Renal cortical epithelial cell (primary cell): ENCODE measurements at places on chromosomes 5 and 9. TPM values are rescaled to one million over a fixed set of nuclear protein-coding genes. Genes with fewer than 3 reads are reported as not detected.

Gene OLFML2A
- 2.1 and 6.6 TPM in 2 replicates for total RNA-seq

Gene BHMT2
- total RNA-seq: 20.3 and 34.6 TPM in 2 replicates

Gene SREK1IP1
- 21.8 and 25.9 TPM in 2 replicates for total RNA-seq

Gene FRMD3
- total RNA-seq: 1.0 and 3.5 TPM in 2 replicates

Gene CEL
- 0.60 TPM in 1 of 2 replicates, not detected in the other for total RNA-seq

Gene BRINP1
- 1.5 and 7.5 TPM in 2 replicates for total RNA-seq

Gene TMC1
- 0.15 TPM in 1 of 2 replicates, not detected in the other for total RNA-seq

Gene ORM1
- not detected in 2 replicates for total RNA-seq

Gene STPG3
- total RNA-seq: not detected in 2 replicates

Gene CCIN
- 0.55 and 1.4 TPM in 2 replicates for total RNA-seq

Gene STXBP1
- total RNA-seq: 10.8 and 37.5 TPM in 2 replicates

Gene RICTOR
- 33.0 and 42.5 TPM in 2 replicates for total RNA-seq

Gene SWI5
- 15.5 and 22.6 TPM in 2 replicates for total RNA-seq

Gene FOXD4L6
- 0.10 and 0.17 TPM in 2 replicates for total RNA-seq

Gene CDH18
- total RNA-seq: not detected in 2 replicates
